Bronchial epithelial cell (primary cell): ENCODE measurements at places on chromosomes 5 and 9. TPM values are rescaled to one million over a fixed set of nuclear protein-coding genes. Genes with fewer than 3 reads are reported as not detected.

CMBL gene
- total RNA-seq, result 0.51 and 6.1 TPM in 2 replicates

- no peak for DNase-seq
Observed at GRCh38 chr5:124796495-124796894, 50.1 kb upstream of the ZNF608 start.

DNA sequence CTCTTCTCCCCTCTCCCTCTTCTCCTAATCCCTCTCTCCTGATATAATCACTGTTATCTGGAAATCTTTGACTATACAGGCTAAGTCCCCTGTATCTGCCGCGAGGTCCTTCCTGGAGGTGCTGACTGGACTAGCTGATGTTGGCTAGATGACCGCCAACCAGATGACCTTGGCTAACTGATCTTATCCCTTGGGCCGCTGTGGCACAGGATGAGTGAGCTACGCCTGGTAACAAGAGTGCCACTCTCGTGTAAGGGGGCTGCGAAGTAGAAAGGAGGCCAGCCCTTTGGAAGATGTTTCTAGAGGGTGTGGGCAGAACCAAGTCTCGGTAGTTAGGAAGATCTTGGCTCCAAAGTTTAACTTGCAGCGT lies 345 bp upstream of the PRRC1 start:
- DNase-seq, result peak; percentile 11

GRCh38 chr9:127449332-127449966 lies 1.8 kb downstream of the RPL12 start:
- no peak for DNase-seq

FOXD4L6 gene
- 0.13 TPM in 1 of 2 replicates, not detected in the other for total RNA-seq

- DNase-seq, result peak; percentile 30
Observed at GRCh38 chr9:74742792-74743730, 144.7 kb downstream of the TRPM6 start.

GRCh38 chr5:17951392-17952169 lies 317.3 kb downstream of the TAF11L14 start:
- DNase-seq, result peak; percentile 92
